ENCODE measurements at places on chromosomes 12 and 14.

DNA sequence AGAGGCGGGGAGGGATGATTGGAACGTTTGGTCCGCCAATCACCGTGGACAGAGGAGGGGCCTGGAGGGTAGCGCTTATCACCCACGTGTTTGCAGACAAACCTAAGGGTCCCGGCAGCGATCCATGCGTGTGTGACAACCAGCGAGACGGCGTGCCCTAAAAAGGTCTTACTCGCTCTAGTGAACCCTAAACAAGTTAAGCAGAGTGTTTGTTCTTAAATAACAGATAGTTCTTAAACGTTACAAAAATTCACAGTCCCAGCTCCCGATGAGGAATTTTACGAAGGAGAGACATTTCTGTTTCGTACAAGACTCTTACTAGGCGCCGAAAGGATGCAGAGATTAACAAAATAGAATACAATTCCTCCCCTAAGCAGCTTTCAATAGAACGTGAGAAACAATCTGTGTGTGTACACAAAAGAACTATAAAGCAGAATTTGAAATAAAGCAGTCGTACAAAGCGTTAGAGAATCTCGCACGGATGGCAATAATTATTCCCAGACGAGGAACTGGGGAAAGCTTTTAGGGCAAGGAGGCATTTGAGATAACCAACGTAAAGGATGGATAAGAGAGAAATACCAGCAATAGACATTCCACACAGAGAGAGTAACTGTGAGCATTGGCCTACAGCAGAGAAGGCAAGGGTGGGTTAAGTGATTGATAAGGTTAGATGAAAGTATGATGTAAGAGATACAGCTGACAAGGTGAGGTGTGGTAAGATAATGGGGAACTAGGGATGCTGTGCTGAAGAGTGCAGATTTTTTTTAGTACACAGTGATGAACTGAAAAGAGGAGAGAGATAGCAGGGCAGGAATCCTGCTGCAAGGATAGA lies 831 bp upstream of the RPS6KA5 start:
- DNase-seq: no peak

- no peak for DNase-seq
These were observed 4.7 kb upstream of the CHST11 start for GRCh38 chr12:104452087-104452486.

DNA sequence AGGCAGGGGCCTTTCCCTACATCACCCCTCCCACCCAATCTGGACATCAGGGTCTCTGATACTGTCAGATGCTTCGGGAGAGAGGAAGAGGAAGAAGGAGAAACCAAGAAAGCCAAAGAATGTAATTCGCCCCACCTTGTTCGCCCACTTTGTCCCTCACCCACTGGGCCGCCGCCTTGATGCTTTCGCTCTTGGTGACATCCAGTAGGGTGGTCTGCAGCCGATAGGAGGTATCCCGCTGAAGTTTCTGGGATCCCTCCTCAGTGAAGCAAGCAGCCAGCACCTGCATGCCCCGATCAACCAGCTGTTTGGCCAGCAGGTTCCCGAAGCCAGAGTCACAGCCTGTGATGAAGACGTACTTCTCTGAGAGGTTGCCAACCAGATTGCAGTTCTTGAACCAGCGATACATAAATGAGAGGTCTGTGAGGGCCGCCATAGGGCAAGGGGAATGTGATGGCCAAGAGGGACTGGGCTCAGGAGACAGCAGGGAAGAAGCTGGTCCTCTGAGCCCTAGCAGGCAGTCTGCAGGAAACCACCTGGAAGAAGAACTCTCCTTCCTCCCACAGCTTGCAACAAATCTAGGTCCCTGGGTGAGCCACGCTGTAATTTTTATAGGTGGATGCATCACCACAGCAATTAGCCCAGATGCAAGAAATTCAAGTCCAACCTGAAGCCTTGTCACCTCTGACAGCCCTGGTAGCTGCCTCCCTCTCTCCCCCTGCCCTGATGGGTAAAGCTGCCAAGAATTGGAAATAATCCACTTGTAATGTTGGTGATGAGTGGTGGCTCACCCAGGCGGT lies at the start of gene SDR9C7:
TSS of gene SDR9C7 (minus strand) at position 583 of the 800 bp plus-strand sequence. CDS start at position 436, 147 bp downstream.
- DNase-seq: no peak

DNA sequence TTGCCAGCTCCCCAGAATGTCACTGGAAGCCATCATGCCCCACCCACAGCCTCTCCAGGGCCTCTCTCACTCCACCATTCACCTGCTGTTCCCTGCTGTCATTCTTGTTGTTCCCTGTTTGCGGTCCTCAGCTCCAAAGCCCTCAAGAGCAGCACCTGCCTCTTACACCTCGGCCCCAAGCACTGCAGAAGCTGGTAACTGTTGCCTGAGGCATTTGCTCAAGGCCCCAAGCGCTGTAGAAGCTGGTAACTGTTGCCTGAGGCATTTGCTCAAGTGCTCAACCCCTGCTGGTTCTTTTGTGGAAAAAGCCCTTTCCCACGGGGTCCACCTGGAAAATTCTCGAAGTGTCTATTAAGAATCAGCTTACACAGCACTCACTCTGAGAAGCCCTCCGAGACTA lies 78.0 kb downstream of the ARL6IP4 start:
- DNase-seq: no peak

GRCh38 chr12:89494411-89495231 lies 30.0 kb downstream of the GALNT4 start:
- DNase-seq: no peak
